ENCODE measurements at places on chromosomes 4 and X. TPM values are rescaled to one million over a fixed set of nuclear protein-coding genes. Genes with fewer than 3 reads are reported as not detected.

SPANXD gene
- not detected for total RNA-seq

MAGEA12 gene
- total RNA-seq: not detected

GAB3 gene
- 2.5 TPM for total RNA-seq

DDIT4L gene
- not detected for total RNA-seq

All from activated naive CD8-positive, alpha-beta T cell treated with anti-CD3 and anti-CD28 coated beads for 36 hours (primary cell).